Adrenal gland (tissue), 19 donors: ENCODE measurements at places on chromosomes 2 and 18. TPM values are rescaled to one million over a fixed set of nuclear protein-coding genes. Genes with fewer than 3 reads are reported as not detected.

DNA sequence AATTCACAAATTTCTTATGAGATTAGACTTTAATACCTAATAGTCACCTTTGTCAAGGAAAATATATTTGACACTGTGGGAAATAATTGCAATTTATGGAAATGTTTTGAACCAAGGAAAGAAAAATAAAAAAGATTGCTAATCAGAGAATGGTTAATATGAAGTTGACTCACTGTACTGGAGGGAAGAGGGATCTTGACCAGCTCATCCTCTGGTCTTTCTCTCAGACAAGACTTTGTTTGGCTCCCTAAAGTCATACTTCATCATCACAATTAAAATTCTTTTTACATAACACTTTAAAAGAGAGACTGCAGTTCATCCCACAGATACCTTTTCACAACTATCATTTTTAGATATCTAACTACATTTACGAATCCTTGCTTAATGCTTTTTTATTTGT, 538.5 kb upstream of the ZEB2 start:
- no peaks in the 10 kb centered on the region for H3K27me3 ChIP-seq
- H3K36me3 ChIP-seq: no peaks in the 10 kb centered on the region
- DNase-seq: no peak

The ASXL3 gene
- 0.16 TPM for polyA plus RNA-seq

The SERPINB11 gene
- polyA plus RNA-seq: not detected

DNA sequence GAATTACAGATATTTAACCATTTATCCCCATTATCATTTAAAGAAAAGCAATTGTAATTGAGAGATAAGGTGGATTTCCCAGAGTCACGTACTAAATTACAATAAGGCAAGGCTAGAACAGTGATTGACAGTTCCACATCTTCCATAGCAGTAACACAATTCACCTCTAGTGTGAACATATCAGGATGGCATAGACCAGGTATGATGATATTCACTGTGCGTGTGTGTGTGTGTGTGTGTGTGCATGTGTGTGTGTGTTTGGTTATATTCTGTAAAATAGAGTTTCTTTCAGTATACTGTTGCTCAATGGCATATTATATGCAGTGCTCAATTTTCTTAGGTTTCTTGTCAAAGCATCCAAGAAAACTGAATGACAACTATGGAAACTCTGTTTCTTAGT, 1.7 kb downstream of the SCN2A start:
- H3K27me3 ChIP-seq: no peaks in the 10 kb centered on the region
- H3K4me1 ChIP-seq: no peaks in the 10 kb centered on the region
- DNase-seq: no peak
- no peak overlapping the region for H3K4me3 ChIP-seq
- H3K27ac ChIP-seq: no peak overlapping the region
